ENCODE measurements at places on chromosomes 2 and 18.

DNA sequence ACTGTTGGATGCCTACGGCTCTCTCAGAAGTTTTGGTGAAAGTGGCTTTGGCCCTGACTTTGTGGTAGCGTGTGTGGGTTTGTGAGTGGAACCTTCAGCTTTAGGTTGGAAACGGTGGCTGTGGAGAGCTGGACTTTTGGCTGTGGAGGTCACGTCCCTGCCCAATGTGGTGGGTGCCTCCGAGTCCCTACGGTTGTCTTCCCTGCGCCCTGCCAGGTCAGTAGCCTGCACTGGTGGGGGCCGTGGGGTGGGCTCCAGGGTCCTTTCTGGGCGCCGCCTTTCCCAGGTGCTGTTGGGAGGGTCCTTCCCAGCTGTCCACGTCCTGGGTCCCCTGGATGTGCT, 11.1 kb downstream of the COLEC11 start:
- no peak for DNase-seq

- DNase-seq = no peak
Observed at GRCh38 chr2:108986916-108987510, 2.0 kb downstream of the EDAR start.

DNA sequence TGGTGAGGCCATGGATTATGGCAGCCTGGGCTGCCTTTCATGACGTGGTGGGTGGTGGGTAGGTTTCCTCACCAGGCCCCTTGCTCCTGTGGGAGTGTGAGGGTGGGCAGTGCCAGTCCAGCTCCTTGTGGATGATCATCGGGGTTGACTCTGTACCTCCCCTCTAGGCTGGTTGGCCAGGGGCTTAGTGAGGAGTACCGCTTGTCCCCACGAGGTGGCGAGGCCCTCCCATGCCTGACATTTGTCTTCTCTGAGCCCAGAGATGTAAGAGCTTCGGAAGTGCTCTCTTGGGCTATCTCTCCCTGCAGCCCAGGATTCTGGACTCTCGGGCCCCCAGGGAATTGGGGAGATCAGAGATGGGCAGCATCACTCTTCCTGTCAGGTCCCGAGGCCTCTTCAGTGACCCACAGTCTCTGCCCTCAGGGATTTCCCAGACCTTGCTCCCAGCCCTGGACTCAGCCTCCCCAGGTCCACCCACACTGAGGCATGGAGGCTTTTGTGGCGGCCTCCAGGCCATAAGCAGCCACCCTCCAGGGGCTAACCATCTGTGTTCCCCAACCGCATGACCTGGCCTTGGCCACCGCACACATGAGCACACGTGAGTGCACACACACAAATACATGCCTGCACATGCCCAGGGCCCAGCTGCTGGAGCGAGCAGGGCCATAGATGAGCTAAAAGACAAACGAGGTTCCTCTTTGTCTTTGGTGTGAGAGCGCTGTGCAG, 6.5 kb downstream of the SPR start:
- peak; percentile 82 for DNase-seq

DNA sequence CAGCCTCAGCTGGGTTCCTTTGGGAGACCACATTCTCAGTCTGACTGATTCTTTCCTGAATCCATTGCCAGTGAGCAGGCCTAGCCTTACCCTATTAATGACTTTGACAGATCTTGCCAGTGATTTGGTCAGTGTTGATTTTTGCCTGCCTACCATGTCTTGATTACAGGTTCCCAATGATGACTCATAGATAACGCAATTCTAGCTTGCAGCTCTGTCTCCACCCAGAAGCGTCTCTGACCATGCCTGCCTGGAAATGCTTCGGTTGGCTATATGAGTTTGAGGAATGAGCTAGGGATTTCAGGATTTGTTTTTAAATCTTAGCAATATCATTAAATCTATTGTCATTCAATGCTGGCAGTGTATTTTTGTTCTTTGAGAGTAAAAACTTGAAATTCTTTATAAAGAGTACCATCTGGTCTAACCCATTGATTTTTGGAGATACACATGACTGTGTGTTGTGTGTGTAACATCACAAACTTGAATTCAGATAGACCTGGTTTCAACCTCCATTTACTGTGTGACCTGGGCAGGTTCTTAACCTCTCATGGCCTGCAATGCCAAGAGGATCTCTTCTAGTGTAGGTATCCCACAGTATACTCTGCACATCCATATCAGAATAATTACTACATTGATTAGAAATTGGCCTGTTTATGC, 57.0 kb downstream of the CCDC150 start:
- DNase-seq = no peak

GRCh38 chr2:239735829-239736357, 289.2 kb downstream of the NDUFA10 start:
- no peak for DNase-seq

DNA sequence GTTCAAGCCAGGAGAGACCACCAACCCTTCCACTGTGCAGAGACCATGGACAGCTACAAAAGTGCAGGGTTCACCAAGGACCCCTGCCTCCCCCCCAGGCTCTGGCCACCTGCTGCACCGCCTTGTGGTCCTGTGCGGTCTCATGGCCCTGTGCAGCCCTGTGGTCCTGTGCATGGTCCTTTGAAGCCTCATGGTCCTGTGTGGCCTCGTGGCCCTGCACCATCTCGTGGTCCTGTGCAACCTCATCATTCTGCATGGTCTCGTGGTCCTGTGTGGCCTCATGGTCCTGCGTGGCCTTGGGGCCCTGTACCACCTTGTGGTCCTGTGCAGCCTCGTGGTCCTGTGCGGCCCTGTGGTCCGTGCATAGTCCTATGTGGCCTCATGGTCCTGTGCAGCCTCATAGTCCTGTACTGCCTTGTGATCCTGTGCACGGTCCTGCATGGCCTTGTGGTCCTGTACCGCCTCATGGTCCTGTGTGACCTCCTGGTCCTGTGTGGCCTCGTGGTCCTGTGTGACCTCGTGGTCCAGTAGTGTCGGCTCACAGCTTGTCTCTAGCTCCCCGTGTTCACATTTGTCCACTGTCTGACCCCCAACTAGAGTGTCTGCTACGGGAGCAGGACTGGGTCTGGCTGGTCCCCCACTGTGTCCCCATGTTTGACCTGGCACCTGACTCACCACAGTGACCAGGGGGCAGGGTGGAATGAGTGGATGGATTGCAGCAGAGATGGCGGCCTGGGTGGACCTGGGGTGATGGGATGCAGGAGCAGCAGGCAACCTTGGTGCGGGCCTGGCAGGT, 20.0 kb upstream of the OTOS start:
- no peak for DNase-seq

- no peak for DNase-seq
Observed at GRCh38 chr18:5237083-5237722, 40.1 kb upstream of the AKAIN1 start.

GRCh38 chr2:163734881-163735684, 725 bp downstream of the FIGN start:
- DNase-seq = peak; percentile 1

DNA sequence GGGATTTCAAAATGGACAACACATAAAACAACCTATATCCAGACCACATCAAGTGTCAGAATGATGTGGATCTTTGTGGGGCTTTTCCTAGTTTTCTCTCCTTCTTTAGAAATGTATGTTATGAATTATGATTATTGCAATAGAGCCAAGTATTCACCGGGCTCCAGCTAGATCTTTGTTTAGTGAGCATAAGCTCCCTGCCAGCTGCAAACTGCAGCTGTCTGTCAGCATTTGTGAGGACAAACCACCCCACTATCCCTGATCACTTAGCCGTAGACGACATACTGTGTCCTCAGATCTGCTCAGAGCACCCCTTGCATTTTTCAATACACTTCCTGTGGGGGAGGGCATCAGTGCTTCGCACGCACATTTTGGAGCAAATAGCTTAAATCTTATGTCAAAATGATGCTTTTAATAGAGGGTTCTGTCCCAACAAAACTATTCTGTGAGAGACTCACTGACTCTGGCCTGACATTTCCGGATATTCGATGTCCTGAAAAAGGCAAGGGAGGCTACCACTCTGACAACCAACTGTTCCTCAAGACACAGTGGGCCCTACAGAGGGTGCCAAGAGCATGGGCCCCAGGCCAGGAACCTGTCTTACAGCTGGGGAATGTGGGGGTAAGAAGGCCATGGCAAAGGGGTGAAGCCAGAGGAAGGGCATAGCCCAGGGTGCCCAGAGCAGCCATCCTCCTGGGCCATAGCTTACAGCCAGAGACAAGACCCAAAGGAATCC, 346.0 kb downstream of the ARHGAP15 start:
- DNase-seq = no peak

GRCh38 chr2:167196461-167197252, 308.4 kb downstream of the XIRP2 start:
- peak; percentile 78 for DNase-seq

- peak; percentile 77 for DNase-seq
Observed at GRCh38 chr2:60794271-60794863, 38.3 kb downstream of the PAPOLG start.

DNA sequence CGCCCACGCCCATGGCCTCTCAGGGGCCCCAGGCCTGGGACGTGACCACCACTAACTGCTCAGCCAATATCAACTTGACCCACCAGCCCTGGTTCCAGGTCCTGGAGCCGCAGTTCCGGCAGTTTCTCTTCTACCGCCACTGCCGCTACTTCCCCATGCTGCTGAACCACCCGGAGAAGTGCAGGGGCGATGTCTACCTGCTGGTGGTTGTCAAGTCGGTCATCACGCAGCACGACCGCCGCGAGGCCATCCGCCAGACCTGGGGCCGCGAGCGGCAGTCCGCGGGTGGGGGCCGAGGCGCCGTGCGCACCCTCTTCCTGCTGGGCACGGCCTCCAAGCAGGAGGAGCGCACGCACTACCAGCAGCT, 2.4 kb downstream of the B3GNT7 start:
- no peak for DNase-seq

GRCh38 chr2:101745711-101746694, 48.5 kb downstream of the MAP4K4 start:
- DNase-seq = no peak

DNA sequence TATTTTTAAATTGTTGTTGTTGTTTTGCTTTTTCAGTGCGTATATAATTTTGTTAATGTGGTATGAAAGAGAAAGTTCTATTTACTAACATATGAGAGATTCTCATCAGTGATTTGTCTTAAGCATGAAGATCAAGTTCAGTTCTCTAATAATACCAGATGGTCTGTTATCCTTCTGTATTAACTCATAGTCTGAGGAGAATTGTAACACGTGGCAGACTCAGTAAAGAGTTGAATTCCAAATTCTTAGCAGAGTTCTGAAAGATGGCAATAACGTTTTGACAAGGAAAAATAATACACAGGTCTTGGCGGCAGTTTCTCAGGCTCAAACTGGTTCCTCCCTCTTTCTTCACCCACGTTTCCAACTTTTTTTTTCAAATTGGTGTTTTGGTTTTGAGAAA, 17.2 kb upstream of the COL3A1 start:
- DNase-seq = no peak

GRCh38 chr2:175012516-175012915, 7.3 kb upstream of the CHN1 start:
- DNase-seq = no peak

GRCh38 chr2:26807788-26808460, 22.1 kb downstream of the CENPA start:
- DNase-seq = no peak

DNA sequence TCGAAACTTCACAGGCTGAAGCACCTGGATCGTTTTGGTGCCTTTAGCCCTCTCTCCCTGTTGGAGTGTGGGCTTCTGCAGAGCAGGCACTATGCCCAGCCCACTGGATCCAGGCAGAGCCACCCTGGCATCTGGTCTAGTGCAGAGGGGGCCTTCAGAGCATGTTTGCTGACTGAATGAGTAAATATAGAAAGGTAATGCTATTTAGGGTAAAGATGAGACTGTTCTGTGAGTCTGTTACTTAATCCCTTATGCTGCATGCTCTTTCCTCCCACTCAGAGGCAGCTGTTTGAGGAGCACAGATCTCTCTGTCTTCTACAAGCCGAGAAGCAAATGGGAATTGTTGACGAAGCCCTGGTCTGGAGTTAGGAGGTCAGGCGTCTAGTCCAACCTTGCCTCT, 130.2 kb downstream of the RGPD3 start:
- DNase-seq = no peak

DNA sequence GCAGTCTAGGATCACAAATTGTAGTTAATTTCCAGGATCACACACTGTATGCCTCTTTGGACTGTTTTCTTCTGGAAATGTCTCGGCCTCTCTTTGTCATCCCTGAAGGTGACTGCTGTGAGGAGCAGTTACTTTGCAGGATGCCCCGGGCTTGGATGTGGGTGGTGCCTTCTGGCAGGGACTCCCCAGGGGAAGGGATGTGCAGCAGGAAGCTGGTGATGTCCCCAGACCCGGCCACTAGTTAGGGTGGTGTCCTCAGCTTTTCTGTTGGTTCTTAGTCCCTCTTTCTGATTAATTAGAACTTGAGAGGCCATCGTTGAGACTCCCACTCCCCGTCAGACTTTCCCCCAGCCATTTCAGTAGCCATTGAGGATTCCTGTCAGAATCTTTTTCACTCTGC, 286.6 kb upstream of the HDAC4 start:
- DNase-seq = no peak

All from hematopoietic multipotent progenitor cell treated with erythropoietin and hydrocortisone succinate and interleukin-3 and kit ligand, for 4 days (in vitro differentiated cells).